Right renal cortex interstitium (tissue), 3 donors: ENCODE measurements at places on chromosomes 4 and X. TPM values are rescaled to one million over a fixed set of nuclear protein-coding genes. Genes with fewer than 3 reads are reported as not detected.

The ETDA gene
- polyA plus RNA-seq = not detected

DNA sequence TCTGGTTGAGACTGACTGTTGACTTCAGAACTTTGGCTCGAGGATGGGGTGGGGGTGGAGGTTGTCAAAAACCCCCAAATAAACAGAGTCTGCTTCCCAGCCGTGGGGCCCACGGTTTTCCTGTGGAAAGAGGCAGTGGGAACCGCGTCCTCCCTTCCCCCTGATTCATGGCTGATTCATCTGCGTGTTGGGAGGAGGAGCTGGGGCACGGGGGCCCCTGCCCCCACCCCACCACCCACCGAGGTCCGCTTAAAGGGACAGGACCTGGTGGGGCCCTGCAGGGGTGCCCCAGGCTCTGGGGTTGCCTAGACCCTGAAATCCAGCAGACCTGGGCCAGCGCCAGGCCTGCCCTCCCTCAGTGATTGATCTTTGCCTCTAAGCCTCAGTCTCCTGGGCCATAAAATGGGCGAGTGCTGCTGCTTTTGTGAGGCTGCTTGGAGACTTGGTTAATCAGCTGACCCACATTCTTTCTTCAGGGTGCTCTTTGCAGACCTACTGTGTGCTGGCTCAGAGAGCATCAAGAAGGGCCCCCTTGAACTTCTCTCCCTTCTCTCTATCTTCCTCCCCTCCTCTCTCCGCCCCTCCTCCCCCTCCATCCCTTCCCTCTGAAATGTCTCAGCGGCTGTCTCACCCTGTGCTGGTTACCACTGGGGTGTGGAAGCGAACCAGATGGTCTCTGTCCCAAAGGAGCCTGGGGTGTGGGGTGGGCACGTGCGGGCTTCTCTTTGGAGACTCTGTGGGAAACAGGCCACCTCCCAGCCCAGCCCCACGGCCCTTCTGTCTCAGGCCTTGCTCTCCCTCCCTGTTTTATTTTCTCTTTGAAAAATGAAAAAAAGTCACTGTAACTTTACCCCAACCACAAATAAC is 9.1 kb downstream of the HTRA3 start:
- no peak for DNase-seq

DNA sequence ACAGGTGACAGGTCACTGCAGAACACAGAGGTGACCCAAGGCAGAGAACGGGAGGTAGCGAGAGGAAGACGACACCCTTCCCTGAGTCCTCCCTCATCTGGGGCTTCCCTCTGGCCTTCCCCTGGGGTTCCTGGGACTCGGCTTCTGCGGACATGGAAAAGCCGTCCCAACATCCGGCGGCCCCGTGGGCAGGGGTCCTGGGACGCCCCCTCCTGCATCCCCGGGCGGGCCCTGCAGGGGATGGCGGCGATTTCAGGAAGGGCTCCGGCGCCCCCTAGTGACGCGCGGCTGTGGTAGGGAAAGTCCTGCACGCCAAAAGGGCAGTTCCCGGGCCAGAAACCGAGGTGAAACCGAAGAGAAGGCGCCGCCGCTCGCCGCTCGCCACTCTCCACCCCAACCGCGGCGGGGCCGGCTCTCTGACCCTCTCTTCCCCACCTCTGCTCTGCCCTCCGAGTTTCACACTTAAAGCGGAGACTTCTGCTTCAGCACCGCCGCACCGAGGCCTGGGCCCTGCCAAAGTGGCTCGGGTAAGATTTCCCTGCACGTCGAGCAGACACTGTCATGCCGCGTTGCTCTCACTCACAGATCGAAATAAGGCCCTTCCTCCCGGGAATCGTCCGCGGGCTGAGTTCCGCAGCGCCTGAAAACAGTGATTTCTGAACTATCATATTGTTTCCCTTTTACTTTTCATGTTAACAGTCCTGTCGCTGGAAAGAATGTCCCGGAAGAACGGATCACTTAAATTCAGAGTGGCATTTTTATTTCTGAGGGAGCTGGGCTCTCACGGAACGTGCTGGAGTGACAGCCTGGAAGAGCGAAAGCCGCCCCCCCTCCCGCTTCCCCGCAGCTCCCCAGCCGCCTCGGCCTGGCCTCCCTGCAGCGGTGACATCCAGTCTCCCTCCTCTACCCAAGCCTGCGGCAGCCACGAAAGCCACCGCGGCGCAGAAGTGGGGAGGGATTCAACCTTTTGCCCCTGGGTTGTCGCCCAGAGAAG is 110.6 kb downstream of the DCTD start:
- peak; percentile 57 for DNase-seq

- DNase-seq = no peak
Measured at GRCh38 chr4:181757098-181757497, 486.1 kb upstream of the TENM3 start.

- no peak for DNase-seq
Measured at GRCh38 chrX:38260231-38260630, 39.6 kb upstream of the SRPX start.

GRCh38 chrX:119089619-119090018 is 16.8 kb downstream of the CT47C1 start:
- no peak for DNase-seq

The MAGEC1 gene
- polyA plus RNA-seq = not detected

DNA sequence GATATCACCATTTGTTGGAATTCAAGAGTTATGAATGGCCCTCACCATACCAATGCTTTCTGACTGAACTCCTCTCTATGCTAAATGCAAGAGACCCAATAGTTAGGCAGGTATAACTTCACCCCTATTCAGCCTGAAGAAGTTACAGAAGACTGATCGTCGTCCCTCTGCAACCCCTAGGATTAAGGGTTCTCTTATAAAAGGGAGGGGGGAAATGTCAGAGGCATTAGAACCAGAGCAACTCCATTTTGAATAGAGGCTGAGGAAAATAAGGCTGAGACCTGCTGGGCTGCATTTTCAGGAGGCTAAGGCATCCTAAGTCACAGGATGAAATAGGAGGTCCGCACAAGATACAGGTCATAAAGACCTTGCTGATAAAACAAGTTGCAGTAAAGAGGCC is 494.3 kb downstream of the SPRY1 start:
- no peak for DNase-seq

The TEX13D gene
- not detected for polyA plus RNA-seq

- no peak for DNase-seq
Measured at GRCh38 chr4:56183344-56183959, 203.8 kb downstream of the AASDH start.

GRCh38 chr4:680928-681645 is 6.7 kb downstream of the MYL5 start:
- no peak for DNase-seq

The CCNG2 gene
- 148 TPM for polyA plus RNA-seq
